ENCODE measurements at places on chromosomes 3 and 15. TPM values are rescaled to one million over a fixed set of nuclear protein-coding genes. Genes with fewer than 3 reads are reported as not detected.

GRCh38 chr15:22974745-22975144, 5.4 kb downstream of the CYFIP1 start:
- no peak for DNase-seq

The ITPKA gene
- 7.1 TPM for total RNA-seq

- no peak for DNase-seq
These were observed 20.1 kb downstream of the PRR23A start for GRCh38 chr3:138985932-138986331.

The SPTBN5 gene
- total RNA-seq, result 0.55 TPM

DNA sequence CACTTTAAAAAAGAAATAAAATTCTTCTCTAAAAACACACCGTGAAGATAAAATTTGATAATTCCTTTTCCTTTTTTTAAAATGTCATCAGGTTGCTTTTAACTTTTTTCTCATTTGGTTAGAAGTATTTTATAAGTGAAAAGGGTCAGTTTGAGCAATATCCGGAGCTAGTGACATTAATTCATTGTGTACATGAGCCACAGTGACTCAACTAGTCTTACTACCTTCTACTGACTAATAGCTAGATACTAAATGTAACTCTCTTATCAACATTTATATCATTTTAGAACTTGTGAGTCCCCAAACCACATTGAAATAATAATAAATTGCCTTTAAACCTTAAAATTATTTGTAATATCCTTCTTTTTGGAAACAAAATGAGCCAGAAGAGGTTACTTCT, 101.2 kb upstream of the ZBTB20 start:
- no peak for DNase-seq

The PLOD2 gene
- not detected for total RNA-seq

The NSUN3 gene
- total RNA-seq, result 27.1 TPM
